ENCODE measurements at places on chromosomes 6 and 20.

DNA sequence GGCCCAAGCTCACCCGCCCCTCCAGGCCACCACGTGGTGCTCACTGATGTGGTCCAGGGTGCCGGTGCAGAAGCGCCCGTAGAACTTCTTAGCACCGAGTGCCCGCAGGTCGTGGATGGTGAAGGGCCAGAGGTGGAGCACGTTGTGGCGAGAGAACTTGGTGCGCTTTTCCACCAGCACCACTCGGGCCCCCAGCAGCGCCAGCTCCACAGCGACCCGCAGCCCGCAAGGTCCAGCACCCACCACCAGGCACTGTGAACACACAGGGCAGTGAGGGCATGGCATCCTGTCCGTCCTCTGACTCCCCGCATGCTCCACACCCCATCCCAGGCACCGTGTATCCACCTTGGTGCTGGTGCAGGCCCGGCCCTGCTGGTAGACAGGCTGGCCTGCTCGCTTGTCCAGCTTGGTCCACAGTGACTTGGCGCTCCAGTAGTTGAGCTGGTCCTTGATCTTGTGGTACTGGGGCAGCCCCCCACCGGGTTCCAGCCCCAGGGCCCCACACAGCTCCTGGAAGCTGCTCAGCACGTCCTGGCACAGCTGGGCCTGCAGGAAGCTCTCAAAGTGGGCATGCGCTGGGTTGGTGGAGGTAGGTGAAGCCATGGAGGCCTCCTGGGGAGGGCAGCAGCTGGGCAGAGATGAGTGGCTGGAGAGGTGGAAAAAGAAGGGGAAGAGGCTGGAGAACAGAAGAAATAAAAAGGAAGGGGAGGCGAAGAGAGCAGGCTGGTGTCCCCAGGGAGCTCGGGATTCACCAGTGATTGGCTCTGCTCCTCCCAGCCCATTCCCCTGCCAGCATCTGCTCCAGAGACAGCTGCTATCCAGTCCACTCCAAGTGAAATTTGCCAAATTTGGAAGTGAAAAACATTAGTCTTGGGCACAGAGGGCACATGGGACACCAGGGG, 1.7 kb downstream of the MICAL1 start:
- no peak for DNase-seq

DNA sequence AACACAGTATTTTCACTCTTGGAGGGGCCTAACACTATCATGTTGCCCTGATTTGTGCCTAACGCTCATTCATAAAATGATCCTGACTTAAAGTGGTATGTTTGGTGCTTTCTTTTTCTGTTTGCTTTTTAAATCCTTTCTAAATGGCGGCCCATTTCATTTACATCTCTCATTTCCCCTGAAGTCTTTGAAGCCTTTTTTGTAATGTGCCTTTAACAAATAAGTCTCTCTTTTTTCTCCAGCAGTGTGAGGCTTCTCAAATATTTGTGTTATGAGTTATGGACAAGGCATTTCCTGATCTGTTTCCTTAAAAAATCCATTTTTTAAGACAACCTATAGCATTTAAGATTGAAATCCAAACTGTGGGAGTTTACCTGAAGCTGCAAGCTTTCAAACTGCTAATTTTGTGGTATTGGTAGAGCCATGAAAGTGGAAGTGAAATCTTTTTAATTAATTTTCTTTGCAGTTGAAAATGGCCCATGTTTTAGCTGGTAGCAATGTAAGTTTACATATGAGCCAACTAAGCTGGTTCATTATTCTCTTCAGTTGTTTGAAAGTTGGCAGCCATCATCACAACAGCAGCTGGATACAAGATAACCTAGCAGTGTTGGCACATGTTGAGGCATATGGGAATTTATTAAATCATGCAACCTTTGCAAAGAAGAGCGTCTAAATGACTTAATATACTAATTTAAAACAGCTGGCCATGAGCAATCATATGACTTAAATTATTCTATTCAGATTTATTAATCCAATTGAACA, 469.7 kb downstream of the CDKAL1 start:
- DNase-seq, result no peak

GRCh38 chr6:10633216-10633615, 61.2 kb downstream of the C6orf52 start:
- peak; percentile 94 for DNase-seq

- no peak for DNase-seq
These were observed 252.5 kb upstream of the NOX3 start for GRCh38 chr6:155708100-155708499.

- no peak for DNase-seq
These were observed 62.0 kb downstream of the ARID1B start for GRCh38 chr6:156839129-156839528.

DNA sequence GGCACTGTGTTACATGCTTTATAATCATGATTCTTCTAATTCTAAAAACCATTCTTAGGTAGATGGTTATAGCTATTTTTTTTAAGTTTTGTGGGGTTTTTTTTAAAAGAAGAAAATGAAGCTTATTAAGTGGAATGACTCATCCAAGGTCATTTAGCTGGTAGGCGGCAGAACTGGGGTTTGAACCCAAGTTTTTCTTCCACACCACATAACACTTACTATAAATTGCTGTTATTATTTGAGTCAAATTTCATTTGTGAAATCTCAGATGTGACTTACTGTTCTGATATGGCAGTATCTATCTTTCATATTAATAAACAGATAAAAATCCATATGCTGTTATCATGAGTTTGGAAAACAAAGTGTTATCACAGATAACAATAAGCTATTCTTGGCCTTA, 10.4 kb upstream of the COL10A1 start:
- no peak for DNase-seq

- DNase-seq, result no peak
These were observed 170.8 kb downstream of the CDH4 start for GRCh38 chr20:61422636-61423425.

GRCh38 chr20:22691369-22692118, 107.2 kb upstream of the FOXA2 start:
- peak; percentile 76 for DNase-seq

DNA sequence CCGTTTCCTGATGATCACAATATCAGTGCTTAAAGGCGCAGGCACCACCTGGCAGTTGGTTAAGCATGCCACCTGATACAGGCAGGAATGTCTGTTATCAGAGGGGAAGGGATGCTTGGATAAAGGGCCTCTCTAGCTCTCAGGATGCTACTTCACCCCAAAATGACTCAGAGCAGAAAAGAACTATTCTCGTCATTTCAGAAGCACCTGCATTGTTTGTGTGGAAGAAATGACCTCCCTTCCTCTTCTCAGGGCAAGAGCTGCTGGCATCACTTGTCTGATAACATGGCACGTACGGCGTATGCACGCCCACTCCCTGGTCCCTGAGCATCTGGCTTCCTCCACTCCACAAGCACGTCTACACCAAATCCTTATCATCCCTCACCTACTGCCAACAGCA, 47.3 kb downstream of the ATP9A start:
- no peak for DNase-seq

GRCh38 chr6:11820821-11821220, 42.2 kb upstream of the ADTRP start:
- DNase-seq, result no peak

Data from SW 1271 (cell line).